ENCODE measurements at places on chromosomes 7 and 10. TPM values are rescaled to one million over a fixed set of nuclear protein-coding genes. Genes with fewer than 3 reads are reported as not detected.

The HOXA2 gene
- polyA plus RNA-seq = 8.2 TPM

The SUV39H2 gene
- polyA plus RNA-seq = 24.2 TPM

The PON1 gene
- 0.49 TPM for polyA plus RNA-seq

The CABCOCO1 gene
- 3.7 TPM for polyA plus RNA-seq

The FAM24B gene
- polyA plus RNA-seq = 4.6 TPM

The MYL7 gene
- polyA plus RNA-seq = 0.38 TPM

The ZNF25 gene
- polyA plus RNA-seq = 12.8 TPM

The CYP3A5 gene
- polyA plus RNA-seq = 1.2 TPM

The CLRN3 gene
- polyA plus RNA-seq = 24.1 TPM

The LRGUK gene
- 2.1 TPM for polyA plus RNA-seq

The OPALIN gene
- polyA plus RNA-seq = not detected

The UTF1 gene
- not detected for polyA plus RNA-seq

The EPHB6 gene
- 18.9 TPM for polyA plus RNA-seq

The MAGI2 gene
- 38.8 TPM for polyA plus RNA-seq

The LCOR gene
- 24.6 TPM for polyA plus RNA-seq

The INA gene
- polyA plus RNA-seq = 1.1 TPM

The SLC16A9 gene
- polyA plus RNA-seq = 31.5 TPM

The HOXA7 gene
- 32.1 TPM for polyA plus RNA-seq

The PRR15 gene
- polyA plus RNA-seq = 7.4 TPM

GRCh38 chr10:125061557-125062226, 98.7 kb downstream of the CTBP2 start:
- DNase-seq = no peak

GRCh38 chr10:123906884-123907652, 15.5 kb upstream of the CPXM2 start:
- no peak for DNase-seq

GRCh38 chr7:1669064-1669951, 769 bp upstream of the ELFN1 start:
- no peak for DNase-seq

- no peak for DNase-seq
These were observed 308.7 kb downstream of the FRMD4A start for GRCh38 chr10:14022052-14022451.

- no peak for DNase-seq
These were observed 36.1 kb downstream of the MAD1L1 start for GRCh38 chr7:2196381-2197378.

GRCh38 chr7:47867286-47867685, 81.0 kb downstream of the PKD1L1 start:
- DNase-seq = no peak

DNA sequence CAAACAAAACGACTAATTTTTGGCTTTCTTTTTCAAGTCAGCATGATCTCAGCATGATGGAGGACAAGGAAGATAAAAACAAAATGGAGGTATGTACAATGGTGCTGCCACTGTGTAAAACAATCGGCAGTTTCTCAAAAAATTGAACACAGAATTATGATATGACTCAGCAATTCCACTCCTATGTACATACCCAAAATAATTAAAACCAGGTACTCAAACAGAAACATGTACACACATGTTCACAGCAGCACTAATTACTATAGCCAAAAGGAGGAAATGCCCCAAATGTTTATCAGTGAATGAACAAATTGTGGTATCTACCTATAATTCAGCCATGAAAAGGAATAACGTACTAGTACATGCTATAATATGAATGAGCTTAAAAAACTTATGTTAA, 29.9 kb downstream of the SNX13 start:
- DNase-seq = no peak

DNA sequence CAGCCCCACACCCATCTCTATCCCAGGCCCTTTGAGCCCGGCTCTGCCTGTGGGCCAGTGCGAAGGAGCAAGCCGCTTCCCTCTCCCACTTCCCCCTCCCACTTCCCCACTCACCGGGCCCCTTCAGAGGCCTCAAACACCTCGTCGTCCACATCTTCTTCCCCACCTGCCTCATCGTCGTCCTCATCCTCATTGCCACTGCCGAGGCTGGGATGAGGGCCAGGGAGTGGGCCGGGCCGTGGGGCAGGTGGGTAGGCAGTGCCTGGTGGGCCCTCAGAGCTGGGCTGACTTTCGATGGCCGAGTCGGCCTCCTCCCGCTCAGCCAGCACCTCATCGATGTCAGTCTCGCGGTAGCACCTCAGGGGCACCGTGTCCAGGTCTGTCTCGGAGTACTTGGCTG, 3.8 kb downstream of the PSD start:
- DNase-seq = no peak

- DNase-seq = no peak
These were observed 72.1 kb upstream of the CDK1 start for GRCh38 chr10:60706146-60706545.

DNA sequence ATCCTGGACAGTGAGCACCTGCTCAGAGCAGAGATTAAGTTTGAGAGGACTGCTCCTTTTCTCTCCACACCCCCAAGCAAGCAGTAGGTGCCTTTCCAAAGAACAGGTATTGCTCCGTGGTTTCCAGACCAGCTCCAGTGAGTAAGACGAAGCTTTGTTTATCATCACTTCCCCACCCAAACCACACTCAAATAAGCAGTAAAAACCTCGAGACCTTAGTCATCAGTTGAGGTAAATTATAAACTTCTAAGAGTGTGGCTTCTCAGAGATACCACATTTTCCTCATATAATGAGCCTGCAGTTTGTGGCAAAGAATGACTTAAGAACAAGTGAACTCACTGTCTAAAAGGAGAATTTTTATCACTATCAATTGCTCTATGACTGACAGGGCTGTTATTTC, 50.0 kb upstream of the GRB10 start:
- DNase-seq = no peak

DNA sequence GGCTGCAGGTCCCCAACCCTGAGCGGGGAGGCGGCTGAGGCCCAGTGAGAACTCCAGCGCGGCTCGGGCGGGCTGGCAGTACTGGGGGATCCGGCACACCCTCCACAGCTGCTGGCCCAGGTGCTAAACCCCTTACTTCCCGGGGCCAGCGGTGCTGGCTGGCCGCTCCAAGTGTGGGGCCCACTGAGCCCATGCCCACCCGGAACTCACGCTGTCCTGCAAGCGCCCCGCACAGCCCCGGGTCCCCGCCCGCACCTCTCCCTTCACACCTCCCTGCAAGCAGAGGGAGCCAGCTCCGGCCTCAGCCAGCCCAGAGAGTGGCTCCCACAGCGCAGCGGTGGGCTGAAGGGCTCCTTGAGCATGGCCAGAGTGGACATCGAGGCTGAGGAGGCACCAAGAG, 25.0 kb downstream of the RNF133 start:
- DNase-seq = no peak

DNA sequence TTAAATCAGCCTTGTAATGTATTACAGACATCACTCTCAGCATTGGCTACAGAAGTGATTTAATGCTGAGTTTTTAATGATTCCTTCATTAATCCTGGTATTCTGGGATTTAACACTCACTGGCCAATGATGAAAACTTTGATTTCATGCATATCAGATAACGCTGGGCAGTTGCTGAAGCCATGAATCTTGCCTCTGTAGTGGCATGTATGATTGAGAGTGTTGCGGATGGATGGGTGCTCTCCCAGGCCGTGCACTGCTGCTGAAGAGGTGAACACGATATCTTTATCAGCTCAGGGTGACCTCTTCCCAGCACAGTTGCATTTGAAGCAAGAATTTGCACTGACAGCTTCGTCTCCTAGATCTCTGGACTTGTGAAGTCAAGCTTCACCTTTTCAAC, 168.7 kb downstream of the LRRC4 start:
- no peak for DNase-seq

DNA sequence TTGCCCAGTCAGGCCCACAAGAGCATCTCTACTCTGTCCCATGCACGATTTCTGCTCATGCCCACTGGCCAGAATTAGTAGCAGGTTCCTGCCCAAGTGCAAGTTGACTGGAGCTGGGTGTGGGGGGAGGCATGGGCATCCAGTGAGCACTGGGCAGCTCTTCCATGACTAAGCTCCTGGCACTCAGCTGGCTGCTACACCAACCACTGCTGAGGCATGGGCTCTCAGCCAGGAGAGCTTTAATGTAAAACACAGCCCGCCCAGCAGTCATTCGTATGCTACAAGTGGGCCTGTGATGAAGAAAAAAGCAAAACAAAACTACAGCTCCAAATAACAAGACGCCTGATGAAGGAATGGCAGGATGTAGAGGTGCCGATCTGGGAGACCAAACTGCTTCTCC, 335.4 kb upstream of the PFKP start:
- DNase-seq = no peak

DNA sequence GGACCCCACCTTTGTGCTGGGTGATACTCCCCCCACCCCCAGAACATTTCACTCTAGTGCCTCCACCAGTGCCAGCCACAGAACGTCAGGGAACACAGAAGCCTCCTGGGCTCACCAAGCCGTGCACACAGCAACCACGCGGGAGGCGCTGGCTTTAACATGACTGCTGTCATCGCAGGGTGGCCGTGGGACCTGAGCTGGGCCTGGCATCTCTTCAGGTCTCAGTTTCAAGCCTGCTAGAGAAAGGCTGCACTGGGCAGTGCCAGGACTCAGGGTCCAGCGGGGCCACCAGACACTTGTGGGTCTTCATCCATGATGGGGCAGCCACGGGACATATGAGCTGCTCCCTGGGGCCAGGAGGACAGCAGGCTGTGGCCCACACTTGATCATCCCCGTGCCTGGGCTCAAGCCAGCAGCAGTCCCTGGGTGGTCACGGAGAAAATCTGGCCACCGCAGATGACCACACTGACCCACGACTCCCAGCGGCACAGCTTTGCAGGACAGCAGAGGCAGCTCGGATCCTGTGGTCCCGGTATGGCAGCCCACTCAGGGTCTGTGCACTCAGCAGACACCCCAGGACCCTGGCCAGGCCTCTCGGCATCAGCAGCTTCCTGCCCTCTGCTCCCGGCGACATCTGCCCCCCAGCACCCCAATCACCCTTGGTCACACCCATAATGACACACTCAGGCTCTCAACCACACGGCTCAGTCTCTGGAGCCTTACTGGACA, 44.2 kb downstream of the CAMK2B start:
- DNase-seq = no peak

GRCh38 chr7:51031791-51032515, 249.3 kb upstream of the GRB10 start:
- DNase-seq = no peak

DNA sequence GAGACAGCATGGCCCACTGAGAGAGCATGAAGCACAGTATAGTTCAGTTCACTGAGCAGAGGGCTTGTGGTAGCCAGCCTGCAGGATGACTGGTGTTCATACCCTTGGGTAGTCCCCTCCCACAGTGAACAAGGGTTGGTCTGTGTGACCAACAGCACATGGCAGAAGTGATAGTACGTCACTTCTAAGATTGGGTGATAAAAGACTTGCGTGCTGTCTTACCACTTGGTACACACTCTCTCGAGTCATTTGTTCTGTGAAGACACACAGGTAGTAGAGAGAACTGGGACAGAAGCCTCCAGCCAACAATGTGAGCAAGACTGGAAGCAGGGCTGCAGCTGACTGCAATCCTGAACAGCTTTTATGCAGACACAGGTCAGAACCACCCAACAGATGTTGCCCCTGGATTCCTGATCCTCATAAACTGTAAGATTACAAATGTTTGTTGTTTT, 14.6 kb downstream of the EPC1 start:
- DNase-seq = no peak

- DNase-seq = no peak
These were observed 173.9 kb downstream of the HERPUD2 start for GRCh38 chr7:35520810-35521625.

DNA sequence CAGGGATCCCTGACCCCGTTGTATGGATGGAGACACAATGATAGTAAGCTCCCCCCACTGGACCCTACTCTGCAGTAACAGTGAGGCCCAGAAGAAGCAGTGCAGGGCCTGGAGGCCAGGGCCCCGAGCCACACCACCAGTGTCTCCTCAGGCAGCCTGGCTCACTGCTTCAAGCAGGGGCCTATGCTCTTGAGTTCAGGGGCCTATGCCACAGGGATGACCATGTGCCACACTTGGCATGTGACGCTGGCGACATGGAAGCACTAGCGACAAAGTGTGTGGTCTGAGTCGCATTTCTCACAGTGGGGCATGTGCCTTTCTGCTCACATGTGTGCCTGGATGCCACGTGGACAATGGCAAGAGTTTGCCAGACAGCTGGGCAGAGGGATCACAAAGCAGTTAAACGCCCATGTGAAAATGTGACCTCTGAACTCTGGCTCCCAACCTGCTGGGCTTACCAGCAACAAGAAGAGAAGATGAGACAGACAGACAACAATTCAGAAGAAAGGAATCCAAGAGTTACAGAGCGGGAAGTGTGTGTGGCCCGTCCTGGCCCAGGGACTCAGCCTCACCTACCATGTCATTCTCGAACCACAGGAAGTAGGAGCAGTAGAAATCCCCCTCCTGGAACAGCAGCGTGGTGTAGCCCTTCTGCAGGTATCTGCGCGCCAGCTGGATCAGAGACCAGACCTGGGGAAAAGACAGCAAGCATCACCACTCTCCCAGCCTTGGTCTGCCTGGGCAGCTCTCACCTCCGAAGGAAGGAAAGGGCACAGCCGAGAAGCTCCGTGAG, 4.7 kb upstream of the PYROXD2 start:
- no peak for DNase-seq

DNA sequence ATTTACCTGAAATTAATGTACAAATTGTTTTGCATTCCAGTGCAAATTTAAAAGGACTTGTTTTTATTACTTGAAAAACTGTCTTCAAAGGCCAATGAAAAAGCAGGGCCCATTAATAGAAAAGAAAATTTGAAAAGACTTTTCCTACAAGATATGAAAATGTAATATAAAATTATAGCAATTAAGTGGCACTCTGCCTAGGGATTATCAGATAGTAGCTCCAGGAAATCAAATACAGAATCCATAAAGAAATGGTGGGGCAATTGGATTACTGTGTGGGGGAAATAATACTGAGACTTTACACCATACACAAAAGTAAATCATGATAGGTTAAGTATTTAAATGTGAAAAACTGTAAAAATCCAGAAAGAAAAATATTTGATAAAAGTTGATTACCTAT, 89.7 kb downstream of the GLCCI1 start:
- DNase-seq = no peak

GRCh38 chr10:60042914-60043313, 136.6 kb upstream of the CCDC6 start:
- DNase-seq = no peak

GRCh38 chr10:66805612-66806011, 120.2 kb upstream of the LRRTM3 start:
- DNase-seq = no peak

- DNase-seq = no peak
These were observed 83.7 kb downstream of the PRLHR start for GRCh38 chr10:118511711-118512110.

DNA sequence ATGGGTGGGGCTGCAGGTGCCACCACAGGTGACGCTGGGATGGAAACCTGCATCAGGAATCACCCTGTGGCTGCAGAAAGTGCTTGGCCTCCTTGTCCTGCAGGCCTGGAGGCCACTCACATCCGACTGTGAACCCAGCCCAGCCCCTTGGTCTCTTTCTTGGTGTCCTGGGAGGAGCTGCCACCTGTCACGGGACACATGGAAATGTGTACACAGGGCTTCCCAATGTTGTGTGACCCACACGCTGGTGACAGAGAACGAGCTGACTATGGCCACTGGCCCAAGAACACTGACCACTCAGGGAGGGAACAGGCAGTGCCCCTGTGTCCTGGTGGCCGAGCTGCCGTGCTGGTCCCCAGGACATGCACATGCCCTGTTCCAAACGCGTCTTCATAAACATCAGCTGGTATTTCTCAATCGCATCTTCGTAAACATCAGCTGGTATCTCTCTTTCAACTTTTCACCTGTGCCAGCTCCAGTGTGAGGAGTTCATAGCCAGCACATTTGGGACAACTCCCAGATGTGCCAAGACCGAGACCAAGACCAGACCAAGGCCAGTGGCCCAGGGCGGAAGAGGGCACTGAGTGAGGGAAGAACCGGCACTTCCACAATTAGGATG, 57.9 kb upstream of the INPP5A start:
- DNase-seq = no peak
